ENCODE measurements at places on chromosomes 2 and 18. TPM values are rescaled to one million over a fixed set of nuclear protein-coding genes. Genes with fewer than 3 reads are reported as not detected.

DNA sequence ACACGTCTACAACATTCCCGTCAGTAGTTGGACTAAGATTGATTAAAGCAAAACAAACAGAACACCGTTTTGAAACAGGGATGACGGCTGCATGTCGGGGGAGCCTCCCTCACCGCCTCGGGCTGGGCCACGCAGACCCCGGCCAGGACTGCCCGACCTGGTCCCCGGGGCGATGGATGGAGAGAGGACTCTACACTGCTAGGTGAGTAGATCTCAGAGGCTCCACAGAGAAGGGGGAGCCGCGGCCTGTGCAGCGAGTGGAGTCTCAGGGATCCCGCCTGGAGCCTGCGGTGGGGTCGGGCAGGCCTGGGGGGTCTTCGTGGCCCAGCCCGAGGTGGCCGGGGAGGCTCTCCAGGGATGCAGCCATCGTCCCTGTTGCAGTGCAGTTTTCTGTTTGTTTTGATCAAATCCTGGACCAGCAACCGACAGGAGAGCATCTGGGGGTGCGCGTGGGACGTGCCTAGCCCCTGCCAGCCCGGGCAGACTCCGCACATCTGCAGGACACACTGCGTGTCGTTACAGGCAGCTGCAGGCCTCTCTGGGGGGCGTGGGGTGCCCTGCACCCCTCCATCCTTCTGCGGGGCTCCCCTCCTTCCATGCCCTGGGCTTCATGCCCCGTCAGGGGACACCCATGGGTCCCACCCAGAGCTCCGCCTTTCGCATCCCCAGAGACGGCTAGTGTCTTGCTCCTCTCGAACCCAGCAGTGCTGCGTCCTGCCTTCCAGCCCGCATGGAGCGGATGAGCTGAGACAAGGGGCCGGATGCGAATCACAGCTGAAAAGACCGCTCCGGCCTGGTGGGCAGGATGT is 143.6 kb downstream of the RTP5 start:
- DNase-seq: peak; percentile 76

DNA sequence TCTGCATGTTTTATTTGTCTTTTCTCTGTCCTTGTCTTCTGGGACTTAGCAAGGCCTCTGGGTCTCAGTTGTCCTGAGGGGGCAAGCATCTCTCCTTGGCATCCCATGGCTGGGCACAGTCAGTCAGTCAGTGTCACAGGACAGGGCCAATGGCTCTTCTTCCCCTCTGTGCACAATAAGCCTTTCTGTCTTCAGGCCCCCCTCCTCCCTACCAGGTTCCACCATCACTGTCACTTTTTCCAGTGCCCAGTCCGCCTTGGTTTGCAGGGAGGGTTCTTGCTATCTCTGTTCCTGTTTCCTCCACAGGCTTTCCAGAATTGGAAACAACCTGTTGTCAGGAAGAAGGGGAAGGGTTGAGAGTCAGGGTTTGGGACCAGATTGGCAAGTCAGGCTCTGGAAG is 1.7 kb upstream of the VAMP5 start:
- DNase-seq: no peak

DNA sequence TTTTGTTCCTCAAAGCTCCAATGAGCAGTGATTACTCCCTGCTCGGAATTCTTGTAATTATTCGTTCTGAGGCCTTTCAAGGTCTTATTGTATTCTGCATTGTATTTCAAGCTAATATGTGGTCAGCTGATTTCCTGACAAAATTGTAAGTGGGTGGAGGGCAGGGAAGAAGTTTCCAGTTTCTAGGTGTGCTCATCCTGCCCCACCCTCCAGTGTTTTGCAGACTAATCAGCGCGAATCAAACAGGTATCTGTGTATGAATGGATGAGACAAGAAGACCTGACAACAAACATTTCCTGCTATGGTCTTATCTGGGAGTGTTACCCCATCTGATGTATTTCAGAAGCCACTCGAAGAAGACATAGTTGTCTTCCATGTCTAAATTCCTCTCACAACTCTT is 35.3 kb downstream of the MYCN start:
- no peak for DNase-seq

DNA sequence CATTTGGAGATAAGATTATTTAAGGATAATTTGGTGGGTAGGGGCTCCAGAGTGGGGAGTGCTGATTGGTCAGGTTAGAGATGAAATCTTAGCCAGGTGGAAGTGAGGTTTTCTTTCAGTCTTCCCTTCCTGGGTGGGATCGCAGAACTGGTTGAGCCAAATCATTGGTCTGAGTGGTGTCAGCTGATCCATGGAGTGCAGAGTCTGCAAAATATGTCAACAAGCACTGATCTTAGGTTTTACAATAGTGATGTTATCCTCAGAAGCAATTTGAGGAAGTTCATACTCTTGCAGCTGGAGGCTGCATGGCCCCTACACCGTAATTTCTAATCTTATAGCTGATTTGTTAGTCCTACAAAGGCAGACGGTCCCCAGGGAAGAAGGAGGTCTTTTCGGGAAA is 1483.4 kb upstream of the ZEB2 start:
- no peak for DNase-seq

GRCh38 chr18:48265328-48265727 is 143.9 kb downstream of the ZBTB7C start:
- no peak for DNase-seq

- DNase-seq: no peak
These were observed 526.2 kb upstream of the TNP1 start for GRCh38 chr2:217386041-217386440.

GRCh38 chr2:42799881-42800280 is 7.5 kb upstream of the HAAO start:
- no peak for DNase-seq

DNA sequence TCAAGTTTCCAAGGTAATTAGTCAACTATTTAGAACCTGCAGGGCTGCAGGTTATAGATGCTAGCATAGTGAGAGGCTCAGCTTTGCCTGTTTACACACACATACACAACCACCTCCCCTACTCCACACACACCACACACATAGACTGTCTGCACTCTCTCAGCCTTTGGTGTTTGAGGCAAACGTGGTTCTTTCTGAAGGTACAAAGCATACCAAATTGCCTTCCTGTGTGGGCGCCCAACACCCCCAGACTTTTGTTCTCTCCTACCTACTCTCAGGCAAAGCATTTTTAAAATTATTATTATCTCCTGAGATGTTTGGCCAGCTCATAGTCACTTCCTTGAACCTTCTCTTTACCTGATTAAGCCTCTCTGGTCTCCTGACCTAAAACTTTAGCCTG is 44.9 kb downstream of the MYO3B start:
- no peak for DNase-seq

DNA sequence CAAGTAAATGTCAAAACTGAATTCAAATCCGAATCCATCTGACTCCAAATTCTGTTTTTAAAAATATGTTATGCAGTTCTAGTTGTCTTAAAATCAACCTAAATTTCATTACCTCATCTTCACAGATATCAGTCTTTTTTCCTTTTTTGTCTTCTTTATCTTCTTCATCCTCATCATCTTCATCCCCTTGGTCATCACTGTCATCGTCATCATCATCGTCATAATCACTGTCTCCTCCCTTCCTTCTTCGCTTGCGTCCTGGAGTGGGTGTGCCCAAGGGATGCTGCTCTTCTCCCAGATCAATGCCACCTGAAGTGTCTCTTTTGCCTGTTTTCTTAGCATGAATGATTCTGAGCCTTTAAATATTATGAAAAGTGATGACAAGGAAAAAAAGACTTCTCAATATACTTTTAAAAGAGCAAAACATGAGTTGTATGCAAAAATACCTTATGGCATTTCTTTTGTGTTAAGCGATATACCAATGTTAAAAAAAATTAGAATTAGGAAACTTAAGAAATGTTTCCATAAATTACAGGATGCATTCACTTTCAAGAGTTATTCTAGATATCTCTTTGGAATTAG is 96.0 kb upstream of the WDSUB1 start:
- DNase-seq: no peak

GRCh38 chr2:162974771-162975170 is 136.2 kb upstream of the KCNH7 start:
- DNase-seq: no peak

- no peak for DNase-seq
These were observed 1.7 kb upstream of the PKDCC start for GRCh38 chr2:42045848-42046748.

GRCh38 chr2:217434180-217434975 is 568.4 kb downstream of the TNS1 start:
- DNase-seq: no peak

DNA sequence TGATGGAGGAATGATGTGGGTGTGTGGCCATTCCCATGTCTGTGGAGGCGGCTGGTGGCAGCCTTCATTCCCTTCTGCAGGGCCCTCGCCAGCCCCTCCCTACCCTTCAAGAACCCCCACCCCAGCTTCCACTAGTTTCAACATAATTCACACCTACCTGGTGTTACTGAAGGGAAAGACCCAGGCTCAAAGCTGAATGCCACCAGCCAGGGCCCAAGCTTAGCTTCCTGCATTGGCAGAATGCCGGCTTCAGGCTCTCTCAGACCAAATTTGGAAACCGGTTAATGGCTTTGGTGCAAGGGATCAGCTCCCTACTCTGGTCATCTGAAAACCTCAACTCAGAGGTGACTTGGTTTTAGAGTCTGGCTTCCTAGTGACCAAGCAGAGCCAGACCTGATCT is 16.9 kb downstream of the GAREM2 start:
- DNase-seq: no peak

DNA sequence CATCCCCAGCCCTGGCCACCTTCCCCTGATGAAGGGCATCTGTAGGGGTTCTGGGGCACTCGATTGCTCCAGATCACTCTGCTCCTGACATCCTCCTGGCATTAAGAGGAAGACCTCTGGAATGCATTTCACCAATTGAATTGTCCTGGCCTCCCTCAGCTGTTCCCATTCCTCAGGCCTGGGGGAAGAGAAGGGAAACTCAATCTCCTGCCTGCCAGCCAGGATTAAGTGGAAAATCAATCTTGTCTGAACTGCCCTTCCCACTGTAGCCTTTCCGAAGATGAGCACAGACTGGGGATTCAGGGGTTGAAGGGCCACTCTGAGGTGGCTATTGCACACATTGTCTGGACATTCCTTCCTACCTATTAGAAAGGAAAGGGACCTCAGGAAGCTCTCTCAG is 99.8 kb downstream of the ALK start:
- no peak for DNase-seq

- DNase-seq: no peak
These were observed 70.1 kb downstream of the HPCAL1 start for GRCh38 chr2:10372862-10373240.

GRCh38 chr2:42659609-42660008 is 91.2 kb downstream of the MTA3 start:
- no peak for DNase-seq

DNA sequence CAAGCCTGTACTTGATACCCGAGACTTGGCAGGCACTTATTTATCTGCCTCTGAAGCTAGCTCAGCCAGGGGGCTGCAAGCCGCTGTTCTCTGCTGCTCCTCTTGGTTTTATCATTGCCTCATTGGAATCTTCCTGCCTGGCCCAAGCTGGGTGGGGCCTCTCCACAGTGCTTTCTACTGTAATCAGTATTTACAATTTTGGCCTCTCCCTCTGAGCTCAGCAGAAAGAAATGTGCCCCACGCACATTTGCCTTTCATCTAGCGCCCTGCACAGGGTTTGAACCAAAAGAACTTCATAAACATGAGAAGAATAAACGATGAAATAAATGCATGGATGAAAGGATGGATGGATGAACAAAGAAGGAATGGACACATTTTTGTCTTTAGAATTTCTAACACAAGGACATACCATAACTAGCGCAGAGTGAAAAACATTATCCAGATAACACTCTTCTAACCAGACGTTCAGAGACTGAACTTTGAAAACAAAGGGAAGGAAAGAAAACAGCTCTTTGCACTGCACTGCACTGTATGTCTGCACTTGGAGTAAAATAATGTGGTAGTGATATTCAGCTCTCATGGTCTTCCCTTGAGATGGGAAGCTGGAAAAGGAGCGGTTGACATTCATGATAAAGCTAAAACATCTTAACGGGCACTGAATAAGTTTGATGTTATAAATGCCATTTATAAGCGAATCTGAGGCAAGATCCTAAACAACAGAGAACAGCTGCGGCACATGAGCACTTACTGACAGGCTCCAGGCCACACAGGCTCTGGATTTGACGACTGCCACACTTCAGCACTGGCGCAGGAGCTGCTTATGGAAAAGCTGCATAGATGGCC is 86.8 kb upstream of the SP3 start:
- no peak for DNase-seq

DNA sequence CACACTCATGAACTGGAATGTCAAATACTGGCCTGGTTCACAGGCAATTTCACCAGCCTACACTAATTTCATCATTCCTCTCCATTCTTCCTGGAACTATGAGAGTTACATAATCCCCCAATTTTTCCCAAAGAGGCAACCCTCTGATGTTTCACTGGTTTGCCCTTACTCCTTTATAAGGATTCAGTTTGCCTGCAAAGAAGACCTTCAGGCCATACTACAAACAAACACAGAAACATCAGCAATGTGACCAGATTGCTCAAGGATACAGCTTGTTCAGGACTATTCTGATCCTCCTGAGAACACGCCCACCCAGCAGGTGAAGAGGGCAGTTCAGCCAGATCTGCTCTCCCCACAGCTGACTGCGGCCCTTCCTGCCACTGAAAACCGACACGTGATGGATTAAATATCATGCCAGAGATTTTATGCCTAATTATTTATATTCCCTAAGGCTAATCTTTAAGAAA is 215.5 kb downstream of the ETAA1 start:
- DNase-seq: peak; percentile 40

- DNase-seq: no peak
These were observed 216.4 kb downstream of the STK39 start for GRCh38 chr2:168030862-168031624.

DNA sequence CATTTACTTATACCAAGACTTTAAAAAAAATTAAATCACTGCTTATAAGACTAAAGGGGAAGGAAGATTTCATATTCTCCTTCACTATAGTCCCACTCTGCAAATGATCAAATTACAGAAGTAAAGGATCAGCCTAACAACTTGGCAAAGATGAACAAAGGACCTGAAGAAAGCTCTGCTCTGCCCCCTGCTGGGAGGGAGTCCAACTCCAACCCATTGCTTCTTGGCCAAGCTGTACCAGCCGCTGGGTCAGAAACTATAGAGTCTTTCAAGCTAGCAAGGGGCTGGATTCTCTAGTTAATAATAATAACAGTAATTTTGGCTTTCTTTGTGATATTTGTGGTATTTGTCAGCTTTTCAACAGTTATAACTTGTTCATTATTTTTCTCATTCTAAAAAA is 927.0 kb upstream of the CRIM1 start:
- no peak for DNase-seq

GRCh38 chr2:167134381-167135072 is 246.2 kb downstream of the XIRP2 start:
- no peak for DNase-seq

Gene UGT1A8
- not detected for total RNA-seq

Gene CCDC102B
- 17.5 TPM for total RNA-seq

Gene NT5DC4
- 5.2 TPM for total RNA-seq

Gene CCDC150
- 1.7 TPM for total RNA-seq

Gene HOXD9
- not detected for total RNA-seq

Gene CDCA7
- 3.1 TPM for total RNA-seq

Gene TOGARAM2
- total RNA-seq: 0.37 TPM

Gene ZSWIM2
- total RNA-seq: not detected

Gene LRRC30
- not detected for total RNA-seq

Gene ANKRD39
- total RNA-seq: 9.9 TPM

Gene EGR4
- total RNA-seq: not detected

Gene SLC14A1
- 5.8 TPM for total RNA-seq
